Panc1 (cell line): ENCODE measurements at places on chromosomes 5 and 9. TPM values are rescaled to one million over a fixed set of nuclear protein-coding genes. Genes with fewer than 3 reads are reported as not detected.

Gene QRFP
- not detected for total RNA-seq

Gene CARD9
- 1.7 TPM for total RNA-seq

Gene LRRC70
- total RNA-seq = 0.13 TPM

Gene MACIR
- 11.0 TPM for total RNA-seq

Gene PHF24
- total RNA-seq = 0.08 TPM

Gene LSM11
- 1.6 TPM for total RNA-seq

Gene TCF7
- total RNA-seq = 24.0 TPM

Gene PIP5K1B
- not detected for total RNA-seq

Gene ANKRD34B
- total RNA-seq = 0.10 TPM

Gene PCDHGA7
- 0.18 TPM for total RNA-seq

Gene CNTLN
- total RNA-seq = not detected

Gene FAM53C
- 50.4 TPM for total RNA-seq

Gene PAEP
- total RNA-seq = not detected

Gene HRH2
- total RNA-seq = 0.33 TPM

Gene CCL28
- total RNA-seq = 5.8 TPM

Gene TAF11L10
- not detected for total RNA-seq

Gene SV2C
- not detected for total RNA-seq

Gene ZNF879
- total RNA-seq = 5.9 TPM

Gene LYRM7
- total RNA-seq = 12.1 TPM

Gene SLC6A3
- 0.05 TPM for total RNA-seq

Gene ADGRD2
- not detected for total RNA-seq

Gene MARCOL
- not detected for total RNA-seq
